Central memory CD8-positive, alpha-beta T cell (primary cell): ENCODE measurements at places on chromosomes 4 and X.

GRCh38 chr4:34432706-34433105, 1811.6 kb downstream of the ARAP2 start:
- no peak overlapping the region for H3K4me3 ChIP-seq
- H3K27me3 ChIP-seq, result no peaks in the 10 kb centered on the region
- DNase-seq, result no peak
- H3K27ac ChIP-seq, result no peak overlapping the region
- no peaks in the 10 kb centered on the region for H3K4me1 ChIP-seq

DNA sequence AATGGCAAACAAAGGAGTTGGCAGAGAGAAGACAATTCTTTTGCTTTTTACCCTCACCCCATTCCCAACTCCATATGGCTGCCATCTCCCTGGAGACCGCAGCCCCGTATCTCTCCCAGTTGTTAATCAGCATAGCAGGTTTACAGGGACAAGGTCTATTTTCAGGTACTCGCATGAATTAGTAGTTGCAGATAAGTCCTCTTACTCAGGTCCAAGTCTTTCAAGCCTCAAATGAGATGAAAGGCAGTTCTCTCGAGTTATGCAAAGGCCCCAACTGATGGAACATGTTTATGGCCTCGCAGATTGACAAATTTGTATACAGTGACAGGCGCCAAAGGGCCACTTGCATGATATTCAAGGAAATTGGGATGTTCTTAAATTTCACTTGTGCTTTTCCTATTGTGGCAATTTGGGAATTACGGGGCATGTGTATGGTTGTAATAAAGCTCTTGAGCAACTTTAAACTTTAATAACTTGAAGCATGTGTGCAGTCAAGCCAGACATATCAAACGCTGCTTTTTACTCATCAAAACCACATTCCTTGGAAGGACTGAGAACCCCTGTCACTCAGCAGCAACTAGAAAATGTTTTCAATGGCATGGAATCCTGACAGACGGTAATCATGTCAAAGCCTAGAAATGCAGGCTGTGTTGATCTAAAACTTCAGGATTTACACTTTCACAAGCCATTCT, 45.1 kb downstream of the KDR start:
- no peaks in the 10 kb centered on the region for H3K4me1 ChIP-seq
- no peak for DNase-seq
- no peak overlapping the region for H3K4me3 ChIP-seq
- H3K36me3 ChIP-seq, result no peaks in the 10 kb centered on the region
- H3K27me3 ChIP-seq, result peaks cover 12% of the 10 kb centered on the region

- H3K27me3 ChIP-seq, result no peaks in the 10 kb centered on the region
- DNase-seq, result no peak
- no peaks in the 10 kb centered on the region for H3K4me1 ChIP-seq
- H3K4me3 ChIP-seq, result no peak overlapping the region
- H3K27ac ChIP-seq, result no peak overlapping the region
These were observed 259.6 kb downstream of the UNC5C start for GRCh38 chr4:95289028-95289634.

GRCh38 chrX:43805579-43805978, 76.7 kb downstream of the MAOB start:
- no peaks in the 10 kb centered on the region for H3K36me3 ChIP-seq
- no peaks in the 10 kb centered on the region for H3K27me3 ChIP-seq
- no peak overlapping the region for H3K27ac ChIP-seq
- H3K4me1 ChIP-seq, result no peaks in the 10 kb centered on the region
- no peak for DNase-seq

- DNase-seq, result no peak
- no peak overlapping the region for H3K27ac ChIP-seq
- no peaks in the 10 kb centered on the region for H3K4me1 ChIP-seq
- no peak overlapping the region for H3K4me3 ChIP-seq
- H3K27me3 ChIP-seq, result no peaks in the 10 kb centered on the region
These were observed 356.1 kb downstream of the HNRNPD start for GRCh38 chr4:82017680-82018079.

DNA sequence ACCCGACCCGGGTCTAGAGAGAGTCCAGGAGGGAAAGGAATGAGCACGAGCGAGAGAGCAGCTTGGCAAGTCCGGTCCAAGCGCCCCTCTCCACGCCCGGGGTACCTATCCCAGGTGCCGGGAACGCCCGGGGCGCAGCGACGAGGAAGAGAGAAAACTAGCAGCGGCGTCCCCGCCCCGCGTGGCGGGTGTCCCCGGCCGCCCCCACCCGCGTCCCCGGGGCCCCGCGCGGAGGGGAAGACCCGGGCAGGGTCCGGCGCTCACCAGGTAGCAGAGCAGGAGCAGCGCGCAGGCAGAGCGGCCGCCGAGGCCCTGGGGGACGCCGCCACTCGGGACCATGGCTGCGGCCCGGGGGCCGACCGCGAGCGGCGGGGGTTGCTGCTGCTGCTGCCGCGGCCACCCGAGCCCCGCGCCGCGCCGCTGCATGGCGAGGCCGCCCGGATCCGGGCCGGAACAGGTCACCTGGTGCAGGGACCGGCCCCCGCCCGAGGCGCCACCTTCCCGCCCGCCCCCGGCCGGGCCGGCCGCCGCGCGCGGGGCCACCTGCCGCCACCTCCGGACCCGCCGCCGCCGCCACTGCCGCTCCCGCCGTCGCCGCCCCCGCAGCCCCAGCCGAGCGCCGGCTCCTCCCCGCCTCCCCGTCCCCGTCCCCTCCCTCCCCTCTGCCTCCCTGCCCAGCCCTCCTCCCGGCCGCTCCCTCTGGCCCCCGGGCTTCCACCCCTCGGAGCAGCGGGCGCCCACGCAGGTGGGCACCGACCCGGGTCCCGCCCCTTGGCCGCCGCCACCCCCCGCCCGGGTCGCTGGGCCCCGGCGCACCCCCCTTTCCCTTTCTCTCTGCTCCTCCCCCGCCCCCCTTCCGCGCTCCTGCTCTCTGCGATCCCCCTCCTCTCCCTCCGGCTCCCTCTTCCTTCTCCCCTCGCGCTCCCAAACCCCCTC, at the start of gene SEL1L3:
Gene SEL1L3 (minus strand): TSS at position 578 of the 936 bp plus-strand sequence. CDS start 152 bp downstream, at position 426.
- peaks cover 17% of the 10 kb centered on the region for H3K36me3 ChIP-seq
- H3K27ac ChIP-seq, result peak within 1 kb of the TSS; percentile 99
- peaks cover 44% of the 10 kb centered on the region for H3K4me1 ChIP-seq
- no peak for DNase-seq

GRCh38 chr4:177374966-177375365, 65.3 kb downstream of the NEIL3 start:
- no peak overlapping the region for H3K4me3 ChIP-seq
- H3K27me3 ChIP-seq, result peaks cover 12% of the 10 kb centered on the region
- no peaks in the 10 kb centered on the region for H3K4me1 ChIP-seq
- H3K36me3 ChIP-seq, result no peaks in the 10 kb centered on the region

- H3K4me3 ChIP-seq, result no peak overlapping the region
- peaks cover 19% of the 10 kb centered on the region for H3K36me3 ChIP-seq
- H3K4me1 ChIP-seq, result peaks cover 42% of the 10 kb centered on the region
- H3K27ac ChIP-seq, result no peak overlapping the region
- H3K27me3 ChIP-seq, result no peaks in the 10 kb centered on the region
These were observed 69.6 kb upstream of the C4orf50 start for GRCh38 chr4:6087669-6088341.

- peaks cover 33% of the 10 kb centered on the region for H3K27me3 ChIP-seq
- H3K27ac ChIP-seq, result no peak overlapping the region
- DNase-seq, result no peak
- H3K4me3 ChIP-seq, result no peak overlapping the region
- H3K4me1 ChIP-seq, result no peaks in the 10 kb centered on the region
These were observed 8.5 kb upstream of the ARHGEF38 start for GRCh38 chr4:105543881-105544280.

DNA sequence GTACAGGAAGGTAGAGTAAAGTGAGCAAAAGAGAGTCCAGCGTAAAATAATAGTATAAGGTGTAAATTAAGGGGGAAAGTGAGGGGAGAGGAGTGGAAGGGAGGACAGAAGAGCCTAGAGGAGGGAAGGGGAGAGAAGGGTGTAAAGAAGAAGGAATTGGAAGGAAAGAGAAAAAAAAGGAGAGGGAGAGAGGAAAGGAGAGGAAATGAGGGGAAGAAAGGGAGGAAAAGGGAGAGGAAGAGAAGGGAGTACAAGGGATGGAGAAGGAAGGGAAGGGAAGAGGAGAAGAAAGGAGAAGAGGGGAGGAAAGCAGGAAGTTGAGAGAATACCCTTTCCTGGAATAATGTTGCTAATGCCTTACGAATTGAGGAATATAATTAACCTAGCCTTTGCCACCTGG, 3.3 kb upstream of the FAT4 start:
- no peak for DNase-seq
- H3K27me3 ChIP-seq, result peaks cover 31% of the 10 kb centered on the region
- no peak overlapping the region for H3K27ac ChIP-seq
- no peak overlapping the region for H3K4me3 ChIP-seq
- no peaks in the 10 kb centered on the region for H3K36me3 ChIP-seq
- H3K4me1 ChIP-seq, result peaks cover 21% of the 10 kb centered on the region

DNA sequence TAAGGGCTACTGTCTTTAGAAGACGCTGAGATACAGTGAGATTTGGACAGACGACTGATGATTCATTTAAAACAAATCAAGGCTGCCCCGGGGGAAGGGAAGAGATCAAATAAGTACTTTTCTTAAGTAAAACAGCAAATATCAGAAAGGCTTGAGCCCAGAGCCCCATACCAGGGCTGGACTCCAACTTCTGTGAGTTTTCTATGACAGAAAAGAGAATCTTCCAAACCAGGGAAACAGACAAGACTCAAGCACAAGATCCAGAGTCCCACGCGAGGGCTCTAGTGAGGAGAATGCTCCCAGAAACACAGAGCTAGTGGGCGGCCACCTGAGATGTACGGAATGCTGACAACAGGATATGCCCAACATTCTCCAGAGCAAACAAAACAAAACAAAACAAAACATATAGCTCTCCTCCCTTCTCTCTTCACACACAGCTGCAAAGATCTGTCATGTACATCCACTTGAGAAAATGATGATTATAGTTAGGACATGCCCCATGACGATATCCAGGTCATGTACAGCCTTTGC, 13.1 kb downstream of the ACSL1 start:
- no peaks in the 10 kb centered on the region for H3K27me3 ChIP-seq
- peaks cover 64% of the 10 kb centered on the region for H3K4me1 ChIP-seq
- no peak overlapping the region for H3K4me3 ChIP-seq

DNA sequence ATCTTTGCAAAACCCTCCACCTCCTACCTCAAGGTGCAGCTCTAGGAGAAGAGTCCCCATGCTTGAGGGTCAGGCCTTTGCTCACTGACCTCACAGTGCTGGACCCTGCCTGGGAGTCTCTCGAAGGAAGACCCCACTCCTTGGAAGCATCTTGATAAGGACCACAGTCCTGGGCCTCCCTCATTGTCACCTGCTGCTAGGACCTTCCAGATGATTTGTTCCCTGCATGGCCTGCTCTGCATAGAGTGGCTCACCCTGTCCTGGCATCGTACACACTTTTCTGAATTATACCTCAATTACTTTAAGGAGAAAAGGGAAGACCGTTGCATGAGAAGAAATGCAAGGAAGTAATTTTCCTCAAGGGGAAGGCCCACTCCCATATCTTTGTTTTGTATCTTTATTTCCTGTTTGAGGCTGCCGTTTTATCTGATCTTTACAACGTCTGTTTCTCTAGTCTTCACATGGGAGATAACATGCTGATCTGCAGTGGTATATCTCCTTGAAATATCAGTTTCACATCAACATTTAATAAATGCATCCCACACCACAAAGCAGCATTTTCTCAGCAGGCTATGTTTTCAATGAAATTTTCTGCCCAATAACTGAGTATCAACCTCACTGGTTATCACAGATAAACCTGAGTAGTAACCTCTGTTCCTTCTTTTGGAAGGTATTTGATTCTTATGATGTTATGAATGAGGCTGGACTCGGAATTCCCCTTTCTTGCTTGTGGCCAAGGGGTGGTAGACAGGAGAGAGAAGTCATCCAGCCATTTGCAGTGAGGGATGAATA, 15.0 kb upstream of the AKAP17A start:
- no peak overlapping the region for H3K4me3 ChIP-seq
- no peak overlapping the region for H3K27ac ChIP-seq
- no peaks in the 10 kb centered on the region for H3K27me3 ChIP-seq

DNA sequence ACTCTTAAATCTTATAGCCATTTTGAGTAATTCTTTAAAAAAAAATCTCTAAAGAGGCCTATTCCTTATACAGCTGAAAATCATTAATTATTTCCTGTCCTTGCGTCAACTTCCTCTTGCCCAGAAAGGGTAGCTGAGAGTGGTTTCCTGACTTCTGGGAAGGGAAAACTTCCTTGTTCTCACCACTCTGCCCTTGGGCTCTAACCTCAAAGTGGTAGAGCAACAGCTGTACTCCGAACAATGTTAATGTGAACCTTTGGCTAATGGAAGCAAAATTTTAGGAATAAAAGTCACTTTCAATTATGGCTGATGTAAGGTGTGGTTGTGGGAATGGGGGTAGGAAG, 15.3 kb downstream of the KLHL2 start:
- H3K36me3 ChIP-seq, result peaks cover 14% of the 10 kb centered on the region
- H3K27ac ChIP-seq, result no peak overlapping the region
- no peak overlapping the region for H3K4me3 ChIP-seq

DNA sequence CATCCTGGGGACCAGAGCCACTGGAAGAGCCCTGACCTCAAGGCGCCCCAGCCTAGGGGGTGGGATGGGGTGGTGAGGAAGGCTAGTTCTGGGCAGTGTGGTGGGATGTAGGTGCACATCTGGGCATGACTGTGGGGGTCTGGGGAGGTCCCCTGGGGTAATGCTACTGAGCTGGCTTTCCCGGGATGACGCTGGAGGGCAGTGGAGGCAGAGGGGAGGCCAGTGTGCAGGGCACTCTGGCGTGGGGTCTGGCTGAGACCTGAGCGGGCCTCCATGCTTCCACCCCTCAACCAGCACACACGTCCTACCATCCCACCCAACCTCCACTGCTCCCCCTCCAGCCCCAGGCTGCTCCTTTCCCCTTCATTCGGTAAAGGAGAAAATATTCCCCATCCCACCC, 4.8 kb upstream of the SH3BP2 start:
- peak overlapping the region; percentile 82 for H3K27ac ChIP-seq
- H3K36me3 ChIP-seq, result peaks cover 2% of the 10 kb centered on the region
- H3K4me3 ChIP-seq, result peak overlapping the region; percentile 60

DNA sequence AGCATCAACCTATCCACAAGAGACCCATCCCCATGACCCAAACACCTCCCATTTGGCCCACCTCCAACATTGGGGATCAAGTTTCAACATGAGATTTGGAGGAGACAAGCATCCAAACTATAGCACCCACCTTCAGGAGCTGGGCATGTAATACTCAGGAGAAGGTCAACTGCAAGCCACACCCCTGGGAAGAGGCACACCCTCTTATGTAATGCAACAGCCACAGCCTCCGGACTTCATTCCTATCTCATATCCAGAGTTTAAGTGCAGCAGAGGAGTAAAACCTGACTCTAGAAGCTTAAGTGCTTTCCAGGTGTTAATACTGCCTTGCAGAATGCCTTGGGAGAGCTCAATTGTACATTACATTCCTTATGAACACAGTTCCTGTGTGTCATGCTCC, 197.4 kb downstream of the PTTG2 start:
- no peak overlapping the region for H3K4me3 ChIP-seq
- H3K27me3 ChIP-seq, result no peaks in the 10 kb centered on the region
- peaks cover 39% of the 10 kb centered on the region for H3K4me1 ChIP-seq
- H3K27ac ChIP-seq, result no peak overlapping the region
